ENCODE measurements at places on chromosomes 3 and 15.
A peak's percentile ranks its signal among the peaks of the same experiment; 100 is the strongest.

DNA sequence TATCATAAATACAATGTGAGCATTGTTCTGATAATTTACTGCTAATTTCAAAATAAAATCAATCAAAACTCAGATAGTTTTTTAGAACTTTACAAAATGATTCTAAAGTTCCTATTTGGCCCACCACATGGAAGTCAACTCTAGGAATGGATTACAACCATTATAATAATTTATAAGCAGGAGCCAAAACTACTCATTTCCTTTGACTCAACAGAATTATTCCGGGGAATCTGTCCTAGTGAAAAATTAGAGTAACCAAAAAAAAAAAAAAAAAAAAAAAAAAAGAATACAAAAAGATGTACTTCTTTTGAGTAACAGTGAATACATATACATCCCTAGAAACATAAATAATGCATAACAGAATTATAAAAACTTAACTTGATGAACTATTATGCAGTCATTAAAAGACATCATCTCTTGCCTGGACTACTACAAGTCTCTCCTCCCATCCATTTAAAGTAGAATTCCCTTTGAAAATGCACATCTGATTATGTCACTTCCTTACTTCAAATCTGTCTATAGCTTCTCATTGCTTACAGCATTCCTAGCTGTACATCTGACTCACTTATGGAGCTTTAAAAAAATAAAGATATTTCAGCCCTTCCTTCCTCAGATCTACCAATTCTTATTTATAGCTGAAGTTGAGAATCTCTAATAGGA, 43.4 kb downstream of the HDGFL3 start:
- DNase-seq = no peak

DNA sequence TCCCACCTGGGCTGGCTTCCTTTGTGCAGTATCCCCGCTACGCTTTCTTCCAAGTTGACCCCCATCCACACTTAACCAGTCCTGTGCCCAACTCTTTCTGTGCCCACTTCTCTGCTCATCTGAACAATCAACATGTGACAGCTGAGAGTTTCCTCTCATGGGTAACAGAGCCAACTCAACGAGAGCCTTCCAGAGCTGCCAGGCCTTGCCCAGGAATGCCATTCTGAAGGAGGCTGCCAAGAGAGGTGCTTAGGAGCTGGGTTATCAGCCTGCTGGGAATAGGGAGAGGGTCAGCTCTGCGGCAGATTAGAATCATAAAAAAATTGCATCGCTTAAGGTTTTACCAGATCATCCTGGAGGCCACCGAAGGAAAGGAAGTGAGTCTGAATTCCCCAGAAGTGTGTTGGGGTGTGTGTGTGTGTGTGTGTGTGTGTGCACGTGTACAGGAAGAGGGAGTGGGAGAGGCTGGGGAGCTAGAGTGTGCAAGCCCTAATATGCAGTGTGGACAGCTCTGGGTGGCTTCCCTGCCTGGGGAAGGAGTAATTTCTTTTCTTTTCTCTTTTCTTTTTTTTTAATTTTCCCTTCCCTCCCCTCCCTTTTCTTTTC, 66.7 kb downstream of the ITGA11 start:
- DNase-seq = no peak

DNA sequence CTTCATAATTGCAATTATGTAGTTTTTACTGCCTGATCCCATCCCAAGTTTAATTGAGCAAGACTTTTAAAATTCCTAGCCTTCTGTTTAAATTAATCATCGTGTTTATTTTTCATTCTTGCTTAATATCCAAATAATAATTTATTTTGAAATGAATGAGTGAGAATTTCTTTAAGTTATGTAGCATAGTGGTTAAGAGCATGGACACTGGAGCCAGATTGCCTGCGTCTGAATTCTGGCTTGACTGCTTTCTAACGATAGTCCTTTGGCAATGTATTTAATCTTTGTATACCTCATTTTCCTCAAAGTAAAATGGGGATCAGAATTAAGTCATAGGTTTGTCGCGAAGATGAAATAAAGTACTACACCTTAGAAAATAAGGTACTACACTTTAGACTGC, 71.4 kb downstream of the LRRC49 start:
- DNase-seq = no peak

GRCh38 chr3:23751212-23751723, 54.5 kb upstream of the UBE2E1 start:
- DNase-seq = no peak

DNA sequence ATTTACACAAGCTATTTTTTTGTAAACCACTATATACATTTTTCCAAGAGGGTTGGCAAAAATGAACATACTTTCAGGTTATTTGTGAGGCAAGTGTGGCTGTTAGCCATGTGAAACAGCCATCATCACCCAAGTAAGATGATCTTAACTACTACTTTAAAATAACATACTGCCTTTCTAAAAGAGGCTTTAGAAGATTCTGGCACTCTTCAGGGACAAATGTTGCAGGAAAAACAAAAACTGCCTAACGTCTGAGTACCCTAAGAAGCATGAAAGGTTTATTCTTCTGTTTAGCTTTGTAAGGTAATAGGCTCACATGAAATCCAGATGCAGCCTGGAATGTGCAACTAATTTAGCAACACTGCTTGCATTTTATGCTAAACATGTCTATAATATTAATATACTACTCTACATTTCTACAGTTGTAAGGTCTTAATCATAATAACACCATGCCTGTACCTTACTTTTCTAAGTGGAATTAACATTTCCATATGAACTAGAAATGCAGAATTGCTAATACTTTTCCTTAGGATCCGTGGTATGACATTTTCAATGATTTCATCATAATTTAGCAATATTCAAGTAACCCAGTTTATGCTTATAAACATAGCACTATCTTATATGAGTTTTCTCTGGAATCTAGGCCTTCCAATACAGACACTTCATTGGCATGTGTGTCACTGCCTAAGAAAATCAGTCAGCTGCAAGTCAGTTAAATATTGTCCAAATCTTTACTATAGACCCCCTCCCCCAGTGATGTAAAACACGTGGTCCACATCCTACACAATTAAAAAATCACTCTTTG, 4.5 kb upstream of the LSAMP start:
- no peak for DNase-seq

- DNase-seq = peak; percentile 45
Observed at GRCh38 chr3:47578119-47578632, 489 bp downstream of the CSPG5 start.

GRCh38 chr15:70507772-70508371, 255.5 kb downstream of the UACA start:
- no peak for DNase-seq

GRCh38 chr15:75348034-75348561, 1.3 kb downstream of the NEIL1 start:
- DNase-seq = no peak

DNA sequence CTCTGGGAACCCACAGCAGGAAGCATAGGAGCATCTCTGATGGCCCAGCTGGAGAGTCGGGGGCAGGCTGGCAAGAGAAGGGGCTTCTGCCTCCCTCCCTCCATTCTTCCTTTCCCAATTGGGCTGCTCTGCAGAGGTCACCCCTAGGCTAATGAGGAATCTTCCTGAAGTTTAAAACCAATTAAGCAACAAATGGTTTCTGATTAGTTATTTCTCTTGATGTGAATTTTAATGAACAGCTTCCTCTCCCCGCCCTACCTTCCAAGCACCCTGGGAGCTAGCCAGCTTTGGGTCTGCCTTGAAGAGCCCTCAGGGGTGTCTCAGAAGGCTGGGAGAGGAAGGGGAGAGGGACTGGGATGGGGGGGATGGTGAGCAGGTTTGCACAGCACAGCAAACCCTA, 24.6 kb upstream of the HCN4 start:
- no peak for DNase-seq

GRCh38 chr15:72375501-72375845, 341 bp downstream of the HEXA start:
- DNase-seq = no peak
